AG10803 (cell line): ENCODE measurements at places on chromosomes 13 and 19.
A peak's percentile ranks its signal among the peaks of the same experiment; 100 is the strongest.

DNA sequence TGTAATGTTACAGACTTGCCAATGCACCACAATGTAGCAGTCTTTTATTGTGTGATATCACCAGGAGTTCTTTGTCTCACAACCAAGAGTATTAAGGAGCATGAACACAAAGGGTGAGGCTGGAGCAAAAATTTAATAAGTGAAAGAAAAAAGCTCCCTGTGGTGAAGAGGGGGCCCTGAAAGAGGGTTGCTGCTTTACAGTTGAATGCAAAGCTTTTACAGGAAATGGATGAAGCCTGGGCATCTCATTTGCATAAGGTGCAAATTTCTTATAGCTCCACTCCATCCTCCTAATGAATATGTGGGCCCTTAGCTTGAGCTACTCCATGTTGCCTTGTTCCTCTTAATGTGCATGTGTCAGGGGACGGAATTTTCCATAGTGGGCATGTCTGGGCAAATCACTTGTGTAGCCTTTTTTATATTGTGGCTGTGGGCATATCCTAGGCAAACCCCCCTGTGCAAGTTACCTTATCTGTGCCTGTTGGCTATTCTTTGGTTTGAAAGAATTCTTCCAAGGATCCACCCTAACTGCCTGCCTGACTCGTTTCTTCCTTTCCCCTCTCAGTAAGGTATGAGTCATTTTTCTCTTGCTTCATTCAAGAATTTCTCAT is 45.3 kb upstream of the TRPC4 start:
- DNase-seq = no peak

DNA sequence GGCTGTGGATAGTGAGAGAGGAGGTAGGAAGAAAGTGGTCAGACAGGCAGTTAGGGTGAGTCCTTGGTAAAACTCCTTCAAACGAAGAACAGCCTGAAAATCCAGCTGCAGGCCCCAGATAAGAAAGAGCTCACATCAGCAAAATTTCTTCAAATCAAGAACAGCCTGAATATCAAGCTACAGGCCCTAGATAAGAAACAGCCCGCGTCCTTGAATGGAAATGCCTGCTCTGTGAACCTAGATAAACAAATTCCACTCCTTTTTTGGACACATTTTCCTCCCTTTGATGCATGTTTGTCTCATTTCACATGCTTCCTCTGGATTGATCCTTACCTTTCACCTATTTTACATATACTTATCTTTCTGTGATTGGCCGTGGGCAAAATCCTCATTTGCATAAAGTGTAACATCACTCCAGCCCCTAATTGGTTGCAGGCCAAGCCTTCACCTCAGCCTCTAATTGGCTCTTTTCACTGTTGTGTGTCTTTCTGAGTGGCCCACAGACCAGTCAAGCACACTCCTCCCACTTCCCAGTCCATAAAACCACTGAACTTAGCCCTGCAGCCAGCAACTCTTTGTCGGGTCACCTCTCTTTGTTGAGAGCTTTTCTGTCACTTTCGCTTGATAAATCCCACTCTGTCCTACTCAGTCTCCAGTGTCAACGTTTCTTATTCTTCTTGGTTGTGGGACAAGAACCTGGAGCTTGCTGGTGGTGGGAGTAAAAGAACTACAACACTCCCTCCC is 6.0 kb upstream of the SULT2A1 start:
- no peak for DNase-seq

- DNase-seq = no peak
Observed at GRCh38 chr19:55303477-55303876, 19.7 kb downstream of the BRSK1 start.

DNA sequence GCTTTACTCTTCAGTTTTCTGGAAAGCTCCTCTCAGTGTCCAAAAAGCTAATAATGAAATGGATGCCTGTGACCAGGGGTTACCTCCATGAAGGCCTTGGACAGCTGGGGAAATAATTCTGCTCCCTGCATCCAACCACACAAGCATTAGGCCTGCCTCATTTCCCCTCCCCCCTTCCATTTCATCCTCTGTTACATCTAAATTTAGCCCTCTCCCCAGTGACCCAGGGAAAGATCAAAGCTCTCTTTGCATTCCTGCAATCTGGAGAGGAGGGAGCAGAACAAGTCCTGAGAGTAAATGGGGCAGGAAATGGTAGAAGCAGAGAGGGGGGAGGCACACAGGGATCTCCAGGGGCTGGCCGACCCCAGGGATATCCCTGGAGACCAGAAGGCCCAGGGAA is 452.7 kb downstream of the TSHZ3 start:
- no peak for DNase-seq

GRCh38 chr13:90746230-90746629 is 601.3 kb upstream of the MIR17HG start:
- no peak for DNase-seq

GRCh38 chr19:38209671-38210457 is 14.2 kb downstream of the DPF1 start:
- peak; percentile 46 for DNase-seq

GRCh38 chr19:52039169-52039568 is 9.5 kb downstream of the ZNF432 start:
- DNase-seq = no peak

- no peak for DNase-seq
Observed at GRCh38 chr13:23777575-23777870, 111.7 kb downstream of the MIPEP start.

- no peak for DNase-seq
Observed at GRCh38 chr13:99058527-99059495, 80.9 kb upstream of the DOCK9 start.

DNA sequence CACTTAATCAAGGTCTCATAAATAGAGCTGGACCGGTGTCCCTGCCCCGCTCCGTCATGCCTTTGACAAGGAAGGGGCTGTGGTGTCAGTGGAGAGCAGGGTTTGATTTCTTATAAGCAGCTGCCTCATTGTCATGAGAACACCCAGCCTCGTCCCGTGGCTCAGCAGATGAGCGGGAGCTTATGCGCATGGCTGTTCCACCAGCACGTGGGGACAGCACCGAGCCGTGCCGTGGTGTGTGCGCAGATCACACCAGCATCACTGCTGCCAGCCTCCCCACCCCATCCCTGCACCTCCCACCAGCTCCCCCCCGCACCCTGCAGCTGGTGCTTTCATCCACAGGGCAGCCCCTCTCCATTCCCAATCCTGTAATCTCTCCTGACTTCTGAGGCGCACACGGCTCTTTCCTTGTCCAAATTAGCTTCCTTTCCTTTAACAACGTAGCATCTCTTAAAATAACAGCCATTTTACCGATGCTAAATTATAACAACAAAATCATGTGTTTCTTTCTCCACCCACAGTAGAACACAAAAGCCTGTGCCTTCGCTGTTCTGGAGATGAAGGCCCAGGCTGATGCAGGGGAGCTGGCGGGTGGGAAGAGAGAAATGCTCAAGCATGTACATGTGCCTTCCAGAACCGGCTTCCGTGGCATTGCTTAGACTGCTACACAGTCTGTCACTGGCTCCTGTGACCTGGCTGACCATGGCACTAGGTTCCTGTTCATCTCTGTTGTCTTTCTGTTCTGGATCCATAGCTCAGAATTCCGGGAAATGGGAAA is 96.8 kb downstream of the RAB20 start:
- DNase-seq = no peak

DNA sequence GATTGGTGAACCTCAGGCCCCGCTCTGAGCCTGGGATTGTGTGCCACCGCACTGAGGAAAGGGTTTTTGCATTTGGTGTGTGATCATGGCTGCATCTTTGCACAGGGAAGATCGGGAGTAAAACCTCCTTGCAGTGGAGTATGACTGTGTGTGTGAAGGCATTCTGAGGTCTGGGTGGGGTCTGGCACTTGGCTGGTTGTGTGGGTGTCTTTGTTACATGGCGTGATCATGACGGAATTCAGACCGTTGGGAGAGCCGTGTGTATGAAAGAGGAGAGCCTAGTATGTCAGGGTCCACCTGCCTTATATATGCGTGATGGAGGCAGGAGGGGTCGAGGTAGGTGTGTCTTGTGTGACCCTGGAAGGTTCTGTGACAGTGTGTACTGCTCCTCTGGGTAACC is 740 bp upstream of the BEST2 start:
- DNase-seq = no peak

- no peak for DNase-seq
Observed at GRCh38 chr13:36912973-36913372, 7.1 kb downstream of the SMAD9 start.

DNA sequence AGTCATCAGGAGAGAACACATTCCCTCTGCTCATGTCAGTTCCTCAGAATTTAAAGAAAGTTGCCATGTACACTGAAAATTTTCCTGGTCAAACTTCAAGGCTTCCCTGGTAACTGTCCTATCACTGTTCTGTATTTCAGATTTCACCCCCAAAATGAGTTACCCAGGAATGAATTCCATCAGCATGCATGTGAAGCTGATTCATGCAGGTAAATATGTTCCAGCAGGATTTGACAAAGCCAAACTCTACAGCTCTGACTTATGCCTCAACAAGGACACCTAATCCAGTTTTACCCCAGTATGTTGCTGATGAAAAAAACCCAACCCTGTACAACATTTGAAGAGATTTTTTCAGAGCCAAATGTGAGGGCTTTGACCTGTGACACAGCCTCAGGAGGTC is 21.5 kb downstream of the LIG4 start:
- no peak for DNase-seq

DNA sequence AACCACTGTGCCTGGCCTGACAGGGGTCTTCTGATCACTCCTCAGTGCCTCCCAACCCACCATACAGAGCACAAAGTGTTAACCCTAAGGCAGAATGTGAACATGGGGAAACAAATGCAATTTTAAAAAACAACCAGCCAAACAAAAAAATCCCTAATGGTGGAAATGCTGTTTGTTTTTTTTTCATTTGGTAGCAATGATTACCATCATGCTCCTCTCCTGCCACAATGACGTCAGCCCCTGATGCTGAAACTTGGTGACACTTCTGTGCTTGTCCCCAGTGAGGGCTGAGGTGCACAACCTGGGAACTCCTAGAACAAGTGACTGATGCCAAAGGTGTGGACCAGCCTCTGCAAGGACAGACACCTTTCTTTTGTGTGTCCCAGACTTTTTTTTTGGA is 4.0 kb upstream of the TSPAN16 start:
- DNase-seq = no peak

DNA sequence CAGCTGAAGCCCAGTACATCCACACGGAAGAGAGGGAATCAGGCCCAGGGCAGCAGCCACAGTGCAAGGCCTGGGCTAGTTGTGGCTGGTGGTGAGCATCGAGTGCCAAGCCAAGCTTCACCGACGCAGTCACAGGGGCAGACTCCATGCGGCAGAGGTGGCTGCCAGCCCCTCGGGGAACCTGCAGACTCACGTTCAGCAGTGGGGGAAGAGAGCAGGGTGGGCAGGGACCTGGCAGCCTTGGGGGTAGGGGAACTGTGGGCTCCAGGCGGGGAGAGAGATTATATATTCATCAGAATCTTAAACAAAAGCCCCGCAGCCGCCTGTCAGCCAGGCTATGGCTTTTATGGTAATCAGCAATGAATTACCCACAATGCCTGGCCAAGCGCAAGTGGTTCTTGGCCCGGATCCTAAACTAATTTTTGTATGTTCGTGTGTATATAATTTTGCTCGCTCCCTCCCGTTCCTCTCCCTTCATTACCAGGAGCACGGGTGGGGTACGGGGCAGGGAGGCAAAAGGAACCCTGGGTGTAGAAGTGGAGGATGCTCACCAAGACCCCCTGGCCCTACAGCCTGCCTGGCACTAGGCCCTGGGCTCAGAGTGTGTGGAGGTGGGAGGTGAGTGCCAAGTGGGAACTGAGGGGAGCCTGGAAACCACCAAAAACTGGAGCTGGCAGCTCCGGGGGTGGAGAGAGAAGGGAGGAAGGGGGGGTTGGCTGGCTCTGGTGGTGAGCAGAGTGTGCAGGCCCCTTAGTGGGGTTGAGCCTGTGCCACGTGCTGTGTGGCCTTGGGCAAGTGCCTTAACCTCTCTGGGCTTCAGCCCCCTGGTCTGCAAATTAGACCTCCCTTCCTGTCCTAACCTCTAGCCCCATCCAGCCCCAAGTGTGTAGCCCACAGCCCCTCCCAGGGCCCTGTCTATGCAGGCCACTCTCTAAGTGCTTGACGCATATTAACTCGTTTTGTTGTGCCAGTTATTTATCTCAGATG is 31.9 kb downstream of the PTPRS start:
- peak; percentile 67 for DNase-seq
